ENCODE measurements at places on chromosomes 5 and 9.

GRCh38 chr5:56681346-56681745 lies 134.0 kb upstream of the MAP3K1 start:
- DNase-seq, result no peak

GRCh38 chr9:75539523-75539922 lies 350.9 kb upstream of the PCSK5 start:
- DNase-seq, result no peak

DNA sequence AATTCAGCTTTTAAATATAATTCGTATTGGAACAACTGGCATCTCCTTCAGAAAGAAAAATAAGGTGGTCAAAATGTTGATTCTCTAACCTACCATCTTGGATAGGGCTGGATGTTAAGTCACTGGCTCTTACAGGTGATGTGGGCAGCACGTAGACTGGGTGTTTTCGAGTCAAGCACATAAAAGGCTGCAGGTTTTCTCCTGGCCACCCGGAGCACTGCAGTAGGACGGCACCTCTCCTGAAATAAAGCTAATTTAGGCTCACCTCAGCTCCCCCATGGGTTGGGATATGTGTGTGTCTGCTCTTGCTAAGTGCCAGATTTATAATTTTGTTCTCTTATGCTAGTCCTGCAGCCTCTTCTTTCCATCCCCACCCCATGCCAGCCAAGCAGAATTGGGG lies 80.3 kb downstream of the IQGAP2 start:
- DNase-seq, result no peak

DNA sequence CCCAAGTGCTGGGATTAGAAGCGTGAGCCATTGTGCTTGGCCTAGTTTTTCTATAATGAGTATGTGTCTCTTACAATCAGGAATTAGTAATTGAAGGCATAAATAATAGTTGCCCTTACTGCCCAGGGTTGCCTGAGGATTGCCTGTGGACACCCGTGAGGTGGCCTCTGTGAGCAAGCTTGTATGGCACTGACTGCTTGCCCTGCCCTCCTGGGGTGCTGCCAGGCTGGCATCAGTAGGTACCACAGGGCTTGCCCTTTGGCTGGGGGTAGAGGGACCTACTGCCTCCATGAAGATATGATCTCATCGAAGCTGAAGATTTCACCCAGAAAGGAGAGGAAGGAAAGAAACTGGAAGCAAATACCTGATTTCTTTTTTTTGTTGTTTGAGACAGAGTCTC lies 23.8 kb upstream of the PHF19 start:
- DNase-seq, result no peak

DNA sequence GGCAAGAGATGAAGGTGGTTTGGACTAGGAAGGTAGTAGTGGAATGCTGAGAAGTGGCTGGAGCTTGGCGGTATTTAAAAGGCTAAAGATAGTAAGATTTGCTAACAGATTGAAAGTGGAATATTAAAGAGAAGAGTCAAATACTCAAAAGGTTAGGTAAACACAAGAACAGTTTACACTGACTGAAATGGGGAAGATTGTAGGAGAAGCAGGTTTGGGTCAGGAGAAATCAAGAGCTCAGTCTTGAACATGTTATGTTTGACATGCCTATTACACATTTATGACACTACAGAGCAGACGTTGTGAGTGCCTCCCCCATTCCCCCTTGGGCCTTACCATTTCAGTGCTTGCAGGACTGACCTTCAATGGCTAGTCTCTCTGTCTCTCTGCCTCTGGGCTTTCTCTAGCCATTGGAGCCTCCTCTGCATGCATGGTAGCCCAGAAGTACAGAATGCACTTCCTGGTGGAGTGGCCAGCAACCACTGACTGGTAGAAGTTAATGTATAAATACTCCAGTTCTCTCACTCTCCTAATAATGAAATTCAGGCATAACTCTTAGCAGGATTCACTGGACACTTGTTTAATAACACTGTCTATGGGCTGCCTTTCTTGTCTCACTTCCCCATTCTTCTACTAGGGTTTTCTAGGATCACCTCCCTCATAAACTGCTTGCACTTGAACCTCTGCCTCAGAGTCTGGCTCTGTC lies 56.8 kb downstream of the HMGCS1 start:
- DNase-seq, result no peak

- no peak for DNase-seq
Measured at GRCh38 chr5:95984287-95984938, 22.8 kb upstream of the ELL2 start.

- no peak for DNase-seq
Measured at GRCh38 chr5:72067682-72068470, 39.4 kb upstream of the MAP1B start.

- no peak for DNase-seq
Measured at GRCh38 chr9:101093620-101094019, 65.1 kb downstream of the PLPPR1 start.

DNA sequence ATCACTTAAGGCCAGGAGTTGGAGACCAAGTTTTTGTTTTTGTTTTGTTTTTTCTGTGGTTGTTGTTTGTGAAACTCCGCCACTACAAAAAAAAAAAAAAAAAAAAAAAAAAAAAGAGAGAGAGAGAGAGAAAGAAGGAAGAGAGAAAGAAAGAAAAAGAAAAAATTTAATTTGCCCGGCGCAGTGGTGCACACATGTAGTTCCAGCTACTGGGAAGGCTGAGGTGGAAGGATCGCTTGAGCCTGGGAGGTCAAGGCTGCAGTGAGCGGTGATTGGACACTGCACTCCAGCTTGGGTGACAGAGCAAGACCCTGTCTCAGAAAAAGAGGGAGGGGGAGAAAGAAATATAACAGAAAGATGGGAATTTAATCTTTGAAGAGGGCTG lies 902 bp downstream of the THG1L start:
- no peak for DNase-seq

- no peak for DNase-seq
Measured at GRCh38 chr5:76615759-76616158, 7.4 kb downstream of the F2RL2 start.

- DNase-seq, result no peak
Measured at GRCh38 chr5:2912741-2913140, 161.3 kb upstream of the IRX2 start.

GRCh38 chr9:93299418-93300174 lies 115.7 kb downstream of the WNK2 start:
- DNase-seq, result no peak

GRCh38 chr5:1517838-1518237 lies 5.9 kb downstream of the LPCAT1 start:
- DNase-seq, result peak; percentile 8

- no peak for DNase-seq
Measured at GRCh38 chr5:174794931-174795672, 70.7 kb downstream of the MSX2 start.

DNA sequence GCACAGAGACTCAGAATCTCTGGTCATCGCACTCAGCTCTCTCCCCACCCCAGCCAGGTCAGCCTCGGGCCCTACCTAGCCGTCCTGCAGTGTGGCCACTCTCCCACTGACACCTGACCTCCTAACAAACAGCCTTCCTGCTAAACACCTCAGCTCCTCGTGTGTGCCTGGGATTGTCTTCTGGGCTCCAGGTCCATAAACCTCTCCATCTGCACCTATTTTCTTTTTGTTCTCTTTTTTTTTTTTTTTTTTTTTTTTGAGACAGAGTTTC lies 193.6 kb downstream of the ROR2 start:
- no peak for DNase-seq

DNA sequence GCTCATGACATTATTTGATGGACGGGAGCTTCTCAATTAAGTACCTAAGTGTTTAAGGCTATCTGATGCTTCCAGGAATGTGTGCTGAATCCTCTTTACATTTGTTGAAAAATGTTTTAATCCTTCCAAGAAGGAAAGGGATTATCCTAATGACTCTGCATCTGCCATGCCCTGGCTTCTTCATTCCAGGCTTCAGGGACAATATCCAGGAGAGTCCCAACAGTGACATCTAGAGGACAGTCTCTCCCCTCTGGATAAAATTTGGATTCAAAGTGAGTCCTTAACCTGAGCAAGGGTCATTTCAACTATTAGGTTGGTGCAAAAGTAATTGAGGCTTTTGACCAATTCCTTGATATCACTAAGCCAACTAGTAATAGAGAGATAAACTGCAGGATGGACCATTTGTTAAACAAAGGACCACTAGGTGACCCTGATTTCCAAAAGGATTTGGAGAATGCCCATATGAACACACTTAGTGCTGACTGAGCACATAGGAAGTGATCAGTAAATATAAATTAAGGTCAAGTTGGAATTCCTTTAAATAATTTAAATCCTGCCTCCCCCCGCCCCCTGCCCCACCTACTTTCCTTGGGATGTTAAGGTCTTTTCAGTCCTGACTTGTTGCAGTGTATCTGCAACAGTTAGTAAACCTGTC lies 19.1 kb downstream of the TNFSF8 start:
- no peak for DNase-seq

GRCh38 chr5:179553875-179554274 lies 3.5 kb downstream of the RUFY1 start:
- DNase-seq, result no peak

- DNase-seq, result no peak
Measured at GRCh38 chr5:156481741-156482140, 154.8 kb downstream of the SGCD start.

DNA sequence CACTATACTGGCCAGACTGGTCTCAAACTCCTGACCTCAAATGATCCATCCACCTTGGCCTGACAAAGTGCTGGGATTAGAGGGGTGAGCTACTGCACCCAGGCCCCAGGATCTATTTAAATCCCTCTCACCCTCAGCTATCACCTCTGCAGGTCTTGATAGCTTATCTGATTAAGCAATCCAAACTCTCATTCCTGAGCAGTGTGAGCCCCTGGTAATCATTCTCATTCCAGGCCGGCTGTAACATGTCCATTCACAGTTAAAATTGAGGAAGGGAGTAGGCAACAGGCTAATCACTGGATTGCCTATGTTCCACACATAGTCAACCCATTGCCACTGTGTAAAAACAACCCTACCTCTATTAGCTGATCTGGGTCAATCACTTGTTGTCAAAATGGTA lies 111.1 kb downstream of the AGTPBP1 start:
- DNase-seq, result no peak

GRCh38 chr5:74295676-74296075 lies 344.9 kb downstream of the ENC1 start:
- no peak for DNase-seq

DNA sequence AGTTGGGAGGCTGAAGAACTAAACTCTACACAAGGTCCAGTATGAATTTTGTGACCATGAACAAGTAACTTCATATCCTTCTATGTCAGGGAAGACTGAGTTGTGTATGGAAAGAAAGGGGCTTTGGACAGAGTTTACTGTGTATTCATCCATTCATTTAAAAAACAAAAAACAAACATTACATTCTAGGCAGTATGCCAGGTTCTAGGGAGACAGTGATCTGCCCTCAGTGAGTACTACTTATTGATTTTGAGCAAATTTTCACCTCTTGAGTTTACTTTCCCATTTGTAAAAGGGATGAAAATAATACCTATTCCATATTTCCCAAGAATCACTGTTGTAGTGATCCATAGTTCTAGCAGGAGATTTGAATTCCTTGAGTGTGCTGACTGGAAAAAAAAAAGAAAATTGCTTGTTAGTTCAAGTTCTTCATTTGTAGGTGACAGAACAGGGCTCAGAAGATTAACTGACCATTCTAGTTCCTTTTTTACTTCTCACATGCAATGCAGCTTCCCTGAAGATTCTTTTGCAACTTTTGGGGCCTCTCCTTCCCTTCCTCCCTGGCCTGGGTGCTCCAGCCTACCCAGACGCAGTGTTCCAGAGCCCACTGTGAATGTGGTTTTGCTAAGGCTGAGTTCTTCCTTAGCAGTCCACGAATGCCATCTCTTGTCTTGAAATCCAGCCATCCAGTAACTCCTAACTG lies 2.6 kb upstream of the GAPVD1 start:
- no peak for DNase-seq

GRCh38 chr5:170471551-170472178 lies 32.2 kb upstream of the KCNIP1 start:
- no peak for DNase-seq

GRCh38 chr5:170121321-170121720 lies 15.6 kb downstream of the FOXI1 start:
- DNase-seq, result no peak

GRCh38 chr5:91541696-91542095 lies 158.6 kb upstream of the ARRDC3 start:
- no peak for DNase-seq

- DNase-seq, result no peak
Measured at GRCh38 chr5:180284149-180284548, 7.7 kb downstream of the MAPK9 start.

- peak; percentile 77 for DNase-seq
Measured at GRCh38 chr9:129131300-129132145, 20.3 kb downstream of the PTPA start.

- DNase-seq, result no peak
Measured at GRCh38 chr9:104833696-104834095, 69.8 kb downstream of the NIPSNAP3B start.

DNA sequence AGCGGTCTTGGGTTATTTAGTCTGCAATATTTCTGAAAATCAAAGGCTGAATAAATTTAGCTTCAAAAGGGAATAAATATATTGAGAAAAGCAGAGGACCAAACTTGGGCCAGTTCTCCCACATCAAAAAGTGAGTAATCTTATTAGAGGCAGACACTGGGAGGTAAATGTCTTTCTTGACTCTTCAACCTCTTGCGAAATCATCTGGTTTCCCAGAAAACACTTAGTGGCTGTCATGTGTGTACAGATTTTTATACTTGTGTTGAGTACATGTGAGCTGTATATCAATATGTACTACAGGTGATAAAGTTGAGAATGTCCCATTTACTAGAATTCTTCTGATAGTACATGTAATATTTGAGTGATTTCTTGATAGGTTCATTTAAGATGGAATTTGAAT lies 454.9 kb downstream of the PRR16 start:
- DNase-seq, result no peak

DNA sequence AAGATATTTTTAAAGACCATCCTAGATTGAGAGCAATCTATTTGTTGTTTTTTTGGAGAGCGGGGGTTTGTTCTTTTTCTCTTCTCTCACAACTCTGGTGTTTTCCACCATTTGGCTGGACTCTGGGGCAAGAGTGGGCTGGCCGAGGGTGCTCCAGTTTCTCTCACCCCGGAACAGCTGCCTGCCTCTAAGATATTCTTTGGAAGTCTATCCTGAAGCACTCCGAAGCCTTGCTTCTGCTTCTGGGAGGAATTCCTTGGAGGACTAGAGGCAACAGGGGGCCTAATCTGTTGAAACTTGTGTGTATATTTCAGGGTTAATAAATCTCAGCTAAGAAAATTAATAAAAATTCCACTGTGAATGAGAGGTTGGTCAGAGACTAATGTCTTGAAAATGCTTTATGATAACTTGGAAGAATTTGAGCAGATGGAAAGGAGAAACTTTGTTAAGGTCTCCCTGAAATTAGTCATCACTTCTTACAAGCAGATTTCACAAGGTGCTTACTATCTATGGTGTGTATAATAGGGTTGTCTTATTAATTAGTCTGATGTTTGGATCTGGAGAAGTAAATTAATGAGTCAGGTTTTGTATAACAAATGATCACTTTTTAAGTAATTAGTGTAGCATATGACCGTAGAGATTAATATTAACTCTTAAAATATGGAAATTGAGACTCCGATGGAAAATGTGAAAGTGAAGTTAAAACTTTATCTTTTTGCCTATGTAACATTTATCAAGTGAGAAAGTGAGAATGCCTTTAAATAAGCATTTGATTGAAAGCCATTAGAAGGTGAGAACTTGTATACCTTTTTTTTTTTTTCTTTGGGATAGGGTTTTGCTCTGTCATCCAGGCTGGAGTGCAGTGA lies 4.0 kb downstream of the MAN2A1 start:
- DNase-seq, result no peak

Measured in left ventricle myocardium inferior (tissue), 1 donor.